ENCODE measurements at places on chromosomes 11 and 22.

GRCh38 chr11:1628506-1629325 lies 859 bp upstream of the KRTAP5-5 start:
- peak; percentile 75 for DNase-seq

DNA sequence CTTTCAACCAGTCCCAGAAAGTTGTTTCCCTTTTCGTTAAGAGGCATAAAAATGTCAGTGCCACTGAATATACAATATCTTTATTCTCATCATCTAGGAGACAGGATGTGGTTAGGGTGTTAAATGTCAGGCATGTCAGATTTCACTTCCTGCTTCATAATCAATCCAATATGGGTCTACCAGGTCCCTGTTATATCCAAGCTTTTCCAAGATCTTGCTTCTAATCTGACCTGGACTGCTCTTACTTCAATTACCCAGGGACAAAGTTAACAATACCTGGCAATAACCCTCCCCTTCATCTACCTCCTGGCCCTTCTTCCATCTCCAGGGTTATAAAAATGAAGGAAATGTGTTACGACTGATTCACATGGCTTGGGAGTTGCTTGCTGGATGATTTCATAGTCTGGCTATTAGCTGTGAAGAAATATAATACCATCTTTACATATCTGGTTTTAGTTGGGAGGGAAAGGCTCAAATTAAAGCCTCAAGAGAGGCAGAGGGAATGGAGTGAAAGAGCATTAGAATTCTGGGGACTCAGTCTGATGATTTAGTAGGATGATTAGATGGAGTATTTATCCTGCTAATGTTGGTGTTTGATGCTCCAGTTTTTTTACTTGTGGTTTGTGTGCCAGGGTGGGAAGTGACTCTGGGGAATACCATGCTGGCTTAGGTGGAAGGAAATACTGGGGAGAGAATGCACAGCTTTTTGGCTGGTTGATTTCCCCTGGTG lies 534.3 kb downstream of the ETS1 start:
- DNase-seq: no peak

- no peak for DNase-seq
Observed at GRCh38 chr11:26048271-26048670, 283.7 kb upstream of the ANO3 start.

DNA sequence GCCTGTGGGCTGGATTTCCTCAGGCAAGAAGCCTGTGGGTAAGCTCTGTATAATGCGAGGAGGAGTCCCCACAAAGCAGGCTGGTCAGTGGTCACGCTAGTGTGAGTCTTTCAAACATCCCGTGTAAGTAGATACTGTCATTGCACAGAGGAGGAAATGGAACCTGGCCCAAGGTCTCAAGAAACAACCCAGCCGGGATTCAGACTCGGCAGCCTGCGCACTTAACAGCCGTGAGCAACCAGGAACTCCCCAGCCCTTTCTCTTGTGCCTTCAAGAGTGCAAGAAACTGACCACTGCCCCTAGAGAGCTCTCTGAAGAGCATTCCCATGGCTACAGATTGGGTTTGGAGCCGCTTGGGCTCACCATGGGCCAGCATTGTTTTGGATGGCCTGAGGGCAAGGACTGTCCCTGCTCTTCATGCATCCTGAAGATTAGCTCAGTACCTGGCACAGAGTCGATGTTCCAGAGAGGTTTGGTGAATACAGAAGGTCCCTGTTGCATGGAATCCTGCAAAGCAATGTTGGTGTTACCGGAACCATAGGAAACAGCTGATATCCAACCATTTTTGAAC lies 6.0 kb downstream of the MPST start:
- DNase-seq: no peak

DNA sequence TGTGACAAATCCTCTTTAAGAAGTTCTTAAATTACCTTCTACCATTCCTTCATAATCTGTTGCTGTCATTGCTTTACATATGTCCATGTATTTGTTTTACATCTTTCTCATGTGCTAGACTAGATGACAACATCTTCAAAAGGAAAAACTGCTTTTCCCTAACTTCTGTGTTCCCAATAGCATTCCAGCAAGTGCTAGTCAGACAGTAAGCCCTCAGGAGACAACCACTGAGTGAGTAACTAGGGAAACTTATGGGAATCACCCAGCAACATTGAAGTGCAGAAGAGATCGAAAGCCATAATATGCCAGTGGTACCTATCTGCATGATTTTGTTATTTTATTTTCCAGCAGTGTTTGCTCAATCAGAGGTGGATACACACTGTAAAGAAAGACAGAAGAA lies 889.7 kb upstream of the API5 start:
- DNase-seq: no peak

DNA sequence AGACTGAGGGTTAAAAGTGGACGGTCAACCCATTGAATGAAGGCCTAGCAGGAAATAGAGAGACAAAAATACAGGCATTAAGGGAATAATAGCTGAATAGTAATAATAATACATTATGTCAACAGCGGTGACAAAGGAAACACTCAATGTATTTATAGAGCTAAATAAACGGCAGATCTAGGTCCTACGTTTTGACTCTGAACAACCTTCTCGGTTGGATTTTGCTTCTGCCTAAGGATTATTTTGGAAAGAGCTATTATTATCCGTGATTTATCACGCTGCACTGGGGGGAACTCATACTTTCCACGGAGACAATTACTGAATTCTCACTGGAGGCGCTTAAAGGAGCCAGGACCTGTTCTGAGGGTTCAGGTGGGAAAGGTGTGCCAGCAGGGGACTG lies 118.2 kb upstream of the KIRREL3 start:
- no peak for DNase-seq

DNA sequence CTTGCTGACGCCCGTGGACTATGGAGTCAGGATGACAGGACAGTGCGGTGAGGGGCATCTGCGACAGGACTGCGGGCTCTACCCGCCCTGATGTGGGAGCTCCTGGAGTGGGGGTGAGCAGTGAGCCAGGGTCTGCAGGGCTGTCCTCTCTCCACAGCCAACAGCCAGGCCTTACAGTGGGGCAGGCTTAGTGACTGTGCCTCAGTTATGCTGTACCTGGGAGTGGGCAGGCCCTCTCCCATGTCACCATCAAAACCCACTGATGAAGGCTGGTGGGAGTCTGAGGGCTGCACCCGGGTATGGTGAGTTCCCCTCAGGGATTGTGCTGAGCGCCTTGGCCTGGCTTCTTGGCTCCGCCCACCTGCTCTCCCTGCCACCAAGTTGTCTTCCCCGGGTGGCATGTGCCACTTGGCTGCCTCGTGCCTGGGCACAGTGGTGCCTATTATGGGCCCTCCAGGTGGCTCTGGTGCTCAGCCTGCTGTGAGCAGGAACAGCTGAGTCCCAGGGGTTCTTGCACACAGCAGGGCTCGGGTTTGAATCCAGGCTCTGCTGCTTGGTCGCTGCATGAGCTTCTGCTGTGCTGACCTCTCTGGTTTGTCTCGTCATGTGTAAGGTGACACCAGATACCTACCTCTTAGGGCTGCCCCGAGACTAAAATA lies 4.1 kb upstream of the TRIOBP start:
- no peak for DNase-seq

DNA sequence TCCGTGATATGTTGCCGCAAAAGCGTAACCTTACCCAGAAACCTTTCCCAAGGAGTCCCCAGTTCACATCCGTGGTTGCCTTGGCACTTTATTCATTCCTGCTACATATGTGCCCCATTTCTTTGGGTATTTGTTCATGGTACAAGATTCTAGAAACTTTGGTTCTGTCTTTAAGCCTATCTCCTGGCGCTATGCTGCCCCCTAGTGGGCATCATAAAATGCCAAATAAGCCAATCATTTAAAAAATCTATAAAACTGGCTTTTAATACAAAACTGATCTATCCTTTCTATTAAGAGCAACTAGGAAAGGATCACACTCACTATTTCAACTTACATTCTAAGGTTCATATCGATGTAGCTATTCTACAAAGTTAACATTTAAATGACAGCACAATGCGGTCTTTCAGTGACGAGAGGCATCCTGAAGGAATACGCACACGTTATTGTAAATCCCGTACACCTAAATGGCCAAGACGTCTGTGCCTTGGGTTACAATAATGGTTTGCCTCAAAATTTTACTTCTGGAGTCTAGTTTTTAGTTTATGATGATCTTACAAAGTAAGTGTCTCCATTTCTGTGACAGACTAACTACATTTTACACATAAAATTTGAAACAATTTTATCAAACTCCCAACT lies 16.2 kb downstream of the PIWIL3 start:
- DNase-seq: peak; percentile 63

- DNase-seq: no peak
Observed at GRCh38 chr22:37887584-37888378, 18.3 kb upstream of the MICALL1 start.

DNA sequence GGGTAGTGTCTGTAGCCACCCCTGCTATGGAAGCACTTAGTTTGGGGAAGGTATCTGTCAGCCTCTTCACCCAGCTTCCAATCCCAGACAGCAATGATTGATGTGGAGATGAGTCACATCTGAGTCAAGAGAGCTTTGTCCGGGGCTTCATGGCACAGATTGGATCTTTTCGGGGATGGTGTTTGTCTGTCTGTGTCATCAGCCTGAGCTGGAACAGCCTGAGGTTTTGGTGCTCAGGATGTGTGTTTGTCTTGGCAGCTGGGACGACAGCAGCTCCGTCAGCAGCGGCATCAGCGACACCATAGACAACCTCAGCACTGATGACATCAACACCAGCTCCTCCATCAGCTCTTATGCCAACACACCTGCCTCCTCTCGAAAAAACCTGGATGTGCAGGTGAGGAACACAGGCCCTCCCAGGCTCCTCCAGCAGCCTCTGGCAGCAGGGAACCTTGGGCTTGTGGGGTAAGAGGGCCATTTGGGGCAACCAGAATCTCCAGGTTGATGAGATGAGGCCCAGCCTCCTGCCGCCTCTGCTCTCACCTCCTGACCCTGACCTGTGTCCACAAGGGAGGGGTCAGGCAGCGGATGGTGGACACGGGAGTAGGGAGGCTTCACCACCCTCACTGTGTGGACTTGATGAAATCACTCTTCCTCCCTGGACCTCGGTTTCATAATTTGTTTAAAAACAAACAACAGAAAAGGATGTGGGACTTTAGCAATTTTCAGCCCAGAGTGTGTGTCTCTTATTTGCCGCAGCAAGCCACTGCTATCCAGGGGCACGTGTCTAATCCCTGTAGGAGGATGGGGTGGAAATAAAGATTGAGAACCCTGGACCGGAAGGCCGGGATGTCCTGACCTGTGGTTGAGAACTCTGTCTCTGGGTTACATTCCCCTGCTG lies 124.3 kb downstream of the DBX1 start:
- no peak for DNase-seq

GRCh38 chr11:94521684-94522083 lies 9.4 kb downstream of the C11orf97 start:
- DNase-seq: no peak

GRCh38 chr22:29339381-29340235 lies 24.1 kb upstream of the RASL10A start:
- no peak for DNase-seq

DNA sequence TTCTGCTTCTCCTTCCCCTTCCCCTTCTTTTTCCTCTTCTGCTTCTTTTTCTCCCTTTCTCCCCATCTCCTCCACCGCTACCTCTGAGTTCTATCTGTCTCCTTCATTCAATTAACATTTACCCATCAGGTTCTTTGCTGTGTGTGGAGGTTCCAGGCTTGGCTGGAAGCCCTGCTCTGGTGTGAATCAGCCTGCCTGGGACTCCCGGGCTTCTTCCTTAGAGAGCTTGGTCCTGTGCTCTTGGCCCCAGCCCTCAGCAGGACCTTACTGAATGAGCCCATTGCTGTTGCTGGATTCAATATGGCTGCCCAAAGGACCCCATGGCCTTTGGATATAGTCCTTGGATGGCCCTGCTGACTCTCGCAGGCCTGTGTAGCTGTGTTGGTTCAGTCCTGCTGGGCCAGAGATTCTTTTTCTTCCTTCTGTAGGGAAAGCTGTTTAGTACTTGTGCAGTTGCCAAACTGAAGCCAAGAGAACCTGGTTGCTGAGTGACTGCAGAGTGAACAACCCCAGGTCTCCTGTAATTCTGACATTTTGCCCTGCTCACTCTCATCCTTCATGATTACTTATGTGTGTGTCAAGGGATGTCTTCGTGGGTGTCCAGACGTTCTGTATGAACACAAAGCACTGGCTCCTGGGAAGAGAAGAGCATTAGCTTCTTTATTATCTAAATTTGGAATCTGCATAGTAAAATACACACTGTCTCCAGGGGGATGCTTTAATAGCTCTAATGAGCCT lies 81.0 kb upstream of the ZBED5 start:
- DNase-seq: no peak

DNA sequence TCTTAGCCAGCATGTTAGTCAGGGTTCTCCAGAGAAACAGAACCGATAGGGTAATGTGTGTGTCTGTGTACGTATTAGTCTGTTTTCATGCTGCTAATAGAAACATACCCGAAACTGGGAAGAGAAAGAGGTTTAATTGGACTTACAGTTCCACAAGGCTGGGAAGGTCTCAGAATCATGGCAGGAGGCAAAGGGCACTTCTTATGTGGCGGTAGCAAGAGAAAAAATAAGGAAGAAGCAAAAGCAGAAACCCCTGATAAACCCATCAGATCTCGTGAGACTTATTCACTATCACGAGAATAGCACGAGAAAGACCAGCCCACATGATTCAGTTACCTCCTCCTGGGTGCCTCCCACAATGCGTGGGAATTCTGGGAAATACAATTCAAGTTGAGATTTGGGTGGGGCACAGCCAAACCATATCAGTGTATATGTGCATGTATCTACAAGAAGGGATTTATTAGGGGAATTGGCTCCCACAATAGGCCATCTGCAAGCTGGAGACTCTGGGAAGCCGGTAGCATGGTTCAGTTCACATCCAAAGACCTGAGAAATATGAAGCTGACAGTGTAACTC lies 173.7 kb upstream of the NECTIN1 start:
- DNase-seq: no peak

DNA sequence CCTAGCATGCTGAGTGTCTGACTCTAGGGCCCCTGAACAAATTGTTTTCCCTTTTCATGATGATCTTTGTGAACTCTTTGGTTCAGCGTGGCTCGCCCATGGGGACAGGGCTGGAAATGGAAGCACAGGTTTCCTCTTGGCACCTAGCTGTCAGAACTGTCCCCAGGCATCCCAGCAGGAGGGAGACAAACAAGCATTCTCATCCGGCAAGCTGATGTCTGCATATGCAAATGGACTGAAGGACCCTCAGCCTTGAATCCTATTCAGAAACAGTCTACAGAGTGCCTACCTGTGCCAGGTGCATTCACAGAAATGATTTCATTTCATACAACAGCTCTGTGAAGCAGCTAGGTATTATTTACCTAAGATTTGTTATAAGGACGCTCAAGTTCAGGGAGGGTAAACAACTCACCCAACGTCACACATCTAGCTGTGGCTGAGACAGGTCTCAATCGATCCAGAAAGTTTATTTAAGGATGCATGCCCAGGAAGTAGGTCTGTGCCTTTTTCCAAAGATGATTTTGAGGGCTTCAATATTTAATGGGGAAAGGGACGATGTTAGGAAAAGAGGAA lies 176.4 kb downstream of the KIRREL3 start:
- DNase-seq: no peak

GRCh38 chr22:47625531-47626427 lies 863.3 kb downstream of the TBC1D22A start:
- no peak for DNase-seq

DNA sequence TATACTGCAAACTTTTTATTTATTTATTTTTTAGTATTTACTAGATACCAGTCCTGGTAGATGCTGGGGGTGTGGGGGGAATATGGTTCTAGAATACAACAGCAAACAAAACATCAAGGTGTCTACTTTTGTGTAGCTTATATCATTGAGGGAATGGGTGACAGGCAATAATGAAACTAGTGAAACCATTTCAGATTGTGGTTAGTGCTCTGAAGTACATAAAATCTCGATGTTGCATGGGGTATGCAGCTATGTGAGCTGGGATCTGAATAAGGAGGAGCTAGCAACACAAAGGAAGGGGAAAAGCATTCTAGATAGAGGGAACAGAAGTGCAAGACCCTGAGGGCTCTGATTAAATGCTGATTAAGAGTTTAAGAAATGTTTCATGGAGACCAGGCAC lies 103.5 kb downstream of the WT1 start:
- DNase-seq: no peak
